Right ventricle myocardium inferior (tissue), 1 donor: ENCODE measurements at places on chromosomes 16 and 17. TPM values are rescaled to one million over a fixed set of nuclear protein-coding genes. Genes with fewer than 3 reads are reported as not detected.

The TMC8 gene
- 4.3 TPM for total RNA-seq

GRCh38 chr17:49967621-49968404 lies 1.2 kb upstream of the DLX4 start:
- DNase-seq: no peak

- DNase-seq: no peak
These were observed 1.0 kb upstream of the ARMC5 start for GRCh38 chr16:31458073-31458843.

DNA sequence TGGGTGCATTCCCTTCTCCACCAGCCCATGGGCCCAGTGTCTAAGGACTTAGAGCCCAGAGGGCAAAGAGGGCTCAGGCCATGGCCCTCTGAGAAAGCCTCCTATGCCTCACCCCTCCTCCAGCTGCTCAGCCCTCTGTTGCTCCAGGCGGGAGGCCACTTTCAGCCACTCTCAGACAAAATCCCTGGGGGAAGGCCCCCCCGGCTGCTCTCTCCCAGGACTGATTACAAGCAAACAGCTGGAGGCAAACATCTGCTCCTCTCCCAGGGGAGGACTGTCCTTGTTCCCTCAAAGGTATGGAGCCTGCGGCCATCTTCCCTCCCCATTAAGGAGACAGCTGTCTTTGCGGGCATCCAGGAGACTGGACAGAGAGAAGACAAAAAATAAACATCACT lies 54.9 kb upstream of the DLX4 start:
- peak; percentile 26 for DNase-seq

GRCh38 chr16:89048871-89049422 lies 44.7 kb upstream of the ACSF3 start:
- DNase-seq: peak; percentile 66

DNA sequence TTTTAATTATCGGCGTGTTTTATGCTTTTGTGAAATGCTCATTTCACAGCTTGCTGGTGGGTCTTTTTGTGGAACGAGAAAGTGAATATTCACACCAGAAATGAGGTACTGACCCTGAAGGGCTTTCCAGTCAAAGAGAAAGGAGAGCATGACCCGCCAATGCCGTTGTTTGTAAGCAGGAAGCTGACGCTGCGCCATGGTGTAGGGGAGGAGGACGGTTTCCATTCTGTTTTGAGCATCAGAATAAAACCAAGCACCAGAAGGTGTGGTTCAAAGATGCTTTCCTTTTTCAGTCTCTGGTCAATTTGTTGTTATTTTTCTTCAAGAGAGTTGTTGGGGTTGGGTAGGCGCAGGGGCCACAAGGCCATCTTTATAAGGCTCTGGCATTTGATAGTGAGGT lies 669.3 kb downstream of the WWOX start:
- no peak for DNase-seq

The CA7 gene
- not detected for total RNA-seq

- DNase-seq: no peak
These were observed 244.4 kb downstream of the HS3ST3B1 start for GRCh38 chr17:14545156-14545906.

- DNase-seq: no peak
These were observed 447.3 kb downstream of the HS3ST3B1 start for GRCh38 chr17:14748036-14748710.

The C16orf89 gene
- total RNA-seq: 3.5 TPM

The TAC4 gene
- total RNA-seq: 0.43 TPM

DNA sequence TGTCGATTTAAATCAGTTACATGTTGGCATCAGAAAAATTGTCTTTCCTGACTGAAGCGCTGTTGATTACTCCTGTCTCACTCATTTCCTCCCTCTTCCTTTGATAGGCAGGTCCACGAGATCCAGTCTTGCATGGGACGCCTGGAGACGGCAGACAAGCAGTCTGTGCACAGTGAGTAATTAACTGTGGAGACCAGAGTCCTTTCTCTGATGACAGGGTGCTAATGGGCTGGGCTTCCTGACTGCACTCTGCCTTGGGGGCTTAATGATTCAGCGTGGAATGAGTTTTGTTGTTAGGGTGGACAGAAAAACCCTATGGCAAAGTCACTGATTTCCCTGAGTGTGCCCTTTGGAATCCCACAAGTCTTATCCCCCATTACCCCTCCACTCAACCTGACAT lies 6.5 kb downstream of the GOSR2 start:
- no peak for DNase-seq

The NPIPA7 gene
- 3.0 TPM for total RNA-seq

The C17orf78 gene
- not detected for total RNA-seq

GRCh38 chr16:54317101-54317611 lies 30.6 kb upstream of the IRX3 start:
- no peak for DNase-seq

DNA sequence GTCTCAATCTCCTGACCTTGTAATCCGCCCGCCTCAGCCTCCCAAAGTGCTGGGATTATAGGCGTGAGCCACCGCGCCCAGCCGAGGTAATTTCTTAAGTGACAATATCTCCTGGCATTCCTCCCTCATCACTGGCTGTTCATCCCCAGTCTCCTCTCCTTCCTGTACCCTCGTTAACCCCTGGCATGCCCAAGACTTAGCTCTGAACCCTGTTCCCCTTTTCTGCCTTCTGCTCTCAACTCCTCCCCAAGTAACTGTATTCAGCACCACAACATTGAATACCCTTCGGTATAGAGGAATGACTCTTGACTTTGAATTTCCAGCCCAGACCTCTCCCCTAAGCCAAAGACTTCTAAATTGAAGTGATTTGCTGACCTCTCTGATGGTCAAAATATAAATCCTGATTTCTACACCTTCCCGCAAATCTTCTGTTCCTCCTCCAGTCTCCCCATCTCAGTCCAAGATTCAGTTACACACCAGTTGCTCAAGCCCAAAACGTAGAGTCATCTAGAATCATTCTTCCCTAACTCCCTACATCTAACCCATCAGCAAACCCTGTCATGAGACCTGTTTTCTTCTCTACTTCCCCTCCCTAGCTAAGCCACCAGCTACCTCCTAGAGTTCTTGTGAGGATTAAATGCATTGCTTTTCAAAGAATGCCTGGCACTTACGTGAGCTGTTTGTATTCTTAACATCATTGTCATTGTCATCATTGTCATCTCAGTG lies 14.8 kb downstream of the PMP22 start:
- no peak for DNase-seq

The SDR42E1 gene
- total RNA-seq: 0.43 TPM

DNA sequence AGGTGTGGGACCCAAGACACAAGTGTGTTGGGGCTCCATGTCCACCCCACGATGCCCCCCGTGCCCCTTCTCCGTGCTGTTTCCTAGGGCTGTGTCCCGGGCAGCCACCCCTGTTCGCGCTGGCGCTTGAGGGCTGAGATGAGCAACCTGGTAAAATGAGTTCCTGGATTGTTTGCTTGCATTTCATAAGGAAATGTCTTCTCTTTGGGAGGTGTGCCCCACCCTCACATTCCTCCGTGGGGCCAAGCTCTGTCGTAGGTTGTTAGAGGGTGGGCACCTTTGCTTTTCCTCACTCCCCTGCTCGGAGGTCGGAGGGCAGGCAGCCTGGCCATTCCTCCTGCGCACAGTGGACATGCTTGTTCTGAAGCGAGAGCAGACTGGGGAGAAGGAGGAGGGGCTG lies 171.3 kb upstream of the CHMP6 start:
- no peak for DNase-seq

GRCh38 chr17:3859940-3860339 lies 13.9 kb upstream of the NCBP3 start:
- DNase-seq: no peak

- peak; percentile 64 for DNase-seq
These were observed 11.1 kb upstream of the RNF112 start for GRCh38 chr17:19399750-19400450.

DNA sequence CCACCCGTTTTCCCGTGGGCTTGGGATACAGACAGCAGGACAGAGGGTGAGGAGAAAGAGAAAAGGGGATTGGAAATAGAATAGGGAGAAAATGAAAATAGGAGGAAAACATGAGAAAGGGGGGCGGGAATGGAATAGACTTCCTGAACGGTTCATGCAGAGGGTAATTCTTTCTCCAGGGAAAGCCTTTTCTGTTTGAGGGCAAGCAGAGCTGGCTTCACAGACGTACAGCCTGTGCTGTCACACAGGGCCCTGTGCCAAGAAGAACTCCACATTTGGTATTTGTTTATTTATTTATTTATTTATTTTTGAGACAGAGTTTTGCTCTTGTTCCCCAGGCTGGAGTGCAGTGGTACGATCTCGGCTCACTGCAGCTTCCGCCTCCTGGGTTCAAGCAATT lies 12.0 kb downstream of the MILR1 start:
- DNase-seq: no peak

DNA sequence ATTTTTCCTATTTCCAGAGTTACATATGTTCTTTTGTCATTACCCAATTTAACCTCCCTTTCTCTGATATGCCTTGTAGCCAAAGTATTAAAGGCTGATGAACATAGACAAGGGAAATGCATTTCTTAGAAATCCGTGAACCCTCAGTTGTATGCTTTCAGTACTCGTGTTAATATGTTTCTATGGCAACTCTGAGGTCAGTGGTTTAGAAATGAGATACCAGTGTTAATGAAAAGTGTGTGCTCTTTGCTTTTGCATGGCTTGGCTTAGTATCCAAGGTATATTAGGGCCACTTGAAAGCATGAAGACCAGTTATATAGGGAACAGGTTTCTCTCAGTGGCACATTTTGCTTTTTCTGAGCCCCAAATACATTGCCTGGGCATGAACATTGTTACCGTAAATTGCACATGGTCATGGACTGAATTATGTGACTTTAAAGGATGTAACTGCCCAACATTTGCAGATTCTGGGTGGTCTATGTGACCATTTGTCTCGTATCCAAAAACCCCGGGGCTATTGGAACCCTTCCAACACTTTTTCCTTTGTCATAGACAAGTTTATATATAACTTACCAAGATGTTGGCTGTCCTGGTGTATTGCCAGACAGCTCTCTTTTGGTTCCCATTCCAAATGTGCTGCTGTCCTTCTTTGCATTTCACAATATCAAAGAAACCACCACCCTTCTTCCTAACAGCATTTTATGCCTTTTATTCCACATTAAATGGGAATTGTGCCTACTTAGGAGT lies 17.5 kb downstream of the ABHD15 start:
- no peak for DNase-seq

DNA sequence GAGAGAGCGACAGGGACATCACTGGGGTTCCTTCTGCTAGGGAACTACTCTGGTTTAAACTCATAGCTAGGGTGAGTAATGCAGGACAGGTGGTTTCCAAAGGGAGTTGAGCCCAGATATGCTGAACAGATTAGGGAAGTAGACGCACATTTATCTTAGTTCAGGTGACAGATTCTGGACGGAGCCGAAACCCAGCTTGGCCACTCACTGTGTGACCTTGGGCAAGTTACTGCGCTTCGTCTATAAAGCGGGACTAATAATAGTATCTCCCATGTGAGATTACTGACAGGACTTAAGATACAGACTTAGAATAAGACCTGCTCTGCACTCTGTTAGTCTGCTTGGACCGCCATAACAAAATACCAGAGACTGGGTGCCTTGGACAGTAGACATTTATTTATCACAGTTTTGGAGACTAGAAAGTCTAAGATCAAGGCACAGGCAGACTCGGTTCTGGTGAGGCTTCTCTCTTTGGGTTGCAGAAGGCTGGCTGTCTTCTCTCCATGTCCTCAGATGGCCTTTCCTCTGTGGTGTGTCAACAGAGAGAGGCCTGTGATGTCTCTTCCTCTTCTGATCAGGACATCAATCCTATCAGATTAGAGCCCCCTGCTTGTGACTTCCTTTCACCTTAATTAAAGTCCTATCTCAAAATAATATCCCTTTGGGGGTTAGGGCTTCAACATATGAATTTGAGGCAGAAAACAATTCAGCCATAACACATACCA lies 12.1 kb downstream of the SCNN1G start:
- no peak for DNase-seq

DNA sequence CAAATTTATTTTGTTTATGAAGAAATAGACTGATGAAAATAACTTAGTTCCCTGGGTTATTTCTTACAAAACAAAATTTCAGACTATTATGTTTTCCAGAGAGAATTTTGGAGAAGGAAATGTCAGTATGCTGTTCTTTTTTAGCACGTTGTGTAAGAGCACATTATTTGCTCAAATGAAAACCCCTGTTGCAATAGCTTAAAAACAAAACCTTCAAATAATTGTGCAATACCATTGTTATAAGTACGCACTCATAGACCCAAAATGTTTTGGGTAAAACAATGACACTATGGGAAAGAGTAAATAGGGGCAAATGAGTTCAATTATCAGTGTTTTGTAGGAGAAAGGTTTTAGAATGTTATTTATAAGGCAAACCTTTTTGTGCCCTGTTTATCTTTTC lies 18.2 kb downstream of the VMP1 start:
- DNase-seq: no peak

The DPEP3 gene
- not detected for total RNA-seq

GRCh38 chr17:15354256-15354655 lies 12.9 kb upstream of the TEKT3 start:
- DNase-seq: no peak

GRCh38 chr16:9362050-9362449 lies 270.6 kb downstream of the HAPSTR1 start:
- DNase-seq: no peak

DNA sequence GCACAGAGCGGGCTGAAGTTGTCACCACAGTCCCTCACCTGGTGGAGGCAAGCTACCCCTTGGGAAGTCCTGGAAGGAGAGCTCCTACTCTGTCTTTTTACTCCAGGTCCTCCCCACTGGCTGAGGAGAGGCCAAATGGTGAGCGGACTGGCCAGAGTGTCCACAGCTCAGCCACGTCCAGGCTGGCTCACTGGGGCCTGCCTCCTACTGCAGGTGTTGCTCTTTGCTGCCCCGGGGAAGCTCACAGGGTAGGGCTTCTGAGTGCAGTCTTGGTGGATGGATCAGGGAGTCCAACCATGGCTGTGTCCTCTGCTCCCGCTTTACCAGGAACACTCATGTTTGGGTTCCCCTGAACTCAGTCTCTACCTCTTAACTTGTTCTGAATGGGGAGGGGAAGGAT lies 2.7 kb downstream of the B9D1 start:
- no peak for DNase-seq

DNA sequence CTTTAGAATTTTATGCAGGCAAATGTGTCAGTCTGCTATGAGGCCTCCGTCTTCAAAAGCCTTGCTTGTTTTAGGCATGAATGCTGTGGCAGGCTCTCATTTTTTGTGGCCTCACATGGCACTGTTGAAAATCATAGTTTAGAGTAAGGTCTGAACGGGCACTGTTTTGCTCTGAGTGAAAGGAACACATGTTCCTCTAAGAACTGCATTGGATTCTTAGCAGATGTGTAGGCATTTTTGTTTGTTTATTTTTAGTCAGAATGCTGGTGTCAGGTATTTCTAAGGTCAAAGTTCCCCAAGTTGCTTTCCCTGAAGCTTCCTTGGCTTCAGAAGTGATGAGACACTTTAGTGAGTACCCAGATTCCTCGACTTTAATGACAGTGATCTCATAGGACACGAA lies 173.7 kb downstream of the HS3ST3B1 start:
- no peak for DNase-seq

GRCh38 chr17:3514873-3515272 lies 39.1 kb downstream of the ASPA start:
- no peak for DNase-seq

The SPIRE2 gene
- 0.54 TPM for total RNA-seq

The OR3A2 gene
- 0.22 TPM for total RNA-seq

- DNase-seq: no peak
These were observed 175.9 kb downstream of the XYLT1 start for GRCh38 chr16:17294856-17295255.

GRCh38 chr16:3036726-3037315 lies at the start of gene BICDL2:
Gene BICDL2 (minus strand): TSS chr16:3036944. CDS start chr16:3035496, 1,448 bp downstream.
- peak; percentile 37 for DNase-seq
